Activated naive CD4-positive, alpha-beta T cell treated with anti-CD3 and anti-CD28 coated beads, Interleukin-2, amount 50 U/mL, for 16 hours (primary cell): ENCODE measurements at places on chromosomes 16 and 17.
A peak's percentile ranks its signal among the peaks of the same experiment; 100 is the strongest.

GRCh38 chr16:61987474-61988012 lies 48.7 kb downstream of the CDH8 start:
- DNase-seq: no peak

DNA sequence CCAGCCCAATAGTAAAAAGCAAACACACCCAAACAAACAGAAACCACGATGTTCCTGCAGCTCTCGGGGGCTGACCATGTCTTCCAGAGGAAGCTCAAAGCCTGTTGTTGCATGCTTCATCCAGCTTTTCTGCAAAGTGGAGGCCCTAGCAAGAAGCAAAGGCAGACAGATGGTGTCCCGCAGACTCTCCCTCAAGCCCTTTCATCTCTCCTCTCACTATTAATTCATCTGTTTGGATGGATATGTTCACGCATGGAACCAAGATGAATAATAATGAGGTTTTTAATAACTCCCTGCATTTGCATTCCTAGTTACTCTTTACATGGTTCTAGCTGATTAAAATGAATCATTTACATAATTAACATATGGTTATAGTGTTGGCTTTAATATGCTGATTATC lies 36.6 kb downstream of the RBFOX1 start:
- no peak for DNase-seq

DNA sequence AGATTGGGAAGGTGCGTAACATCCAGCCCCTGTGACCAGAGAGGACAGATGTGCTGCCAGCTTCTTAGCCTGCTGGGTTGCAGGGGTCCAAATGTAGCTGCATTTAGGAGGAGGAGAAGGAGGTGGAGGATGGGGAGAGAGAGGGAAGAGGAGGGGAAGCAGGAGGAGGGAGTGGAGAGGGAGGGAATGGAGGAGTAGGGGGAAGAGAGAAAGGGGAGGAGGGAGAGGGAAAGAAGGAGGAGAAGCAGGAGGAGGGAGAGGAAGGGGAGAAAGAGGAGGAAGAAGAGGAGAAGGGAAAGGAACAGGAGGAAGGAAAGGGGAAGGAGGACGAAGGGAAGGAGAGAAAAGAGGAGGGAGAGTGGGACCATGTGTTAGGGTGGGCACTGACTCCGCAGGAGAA lies 108.6 kb downstream of the ABCC12 start:
- DNase-seq: no peak

- peak; percentile 85 for DNase-seq
Measured at GRCh38 chr16:83952940-83953795, at the start of gene OSGIN1. OSGIN1 (plus strand) TSS chr16:83953240; CDS start chr16:83957672, 4,432 bp downstream.

DNA sequence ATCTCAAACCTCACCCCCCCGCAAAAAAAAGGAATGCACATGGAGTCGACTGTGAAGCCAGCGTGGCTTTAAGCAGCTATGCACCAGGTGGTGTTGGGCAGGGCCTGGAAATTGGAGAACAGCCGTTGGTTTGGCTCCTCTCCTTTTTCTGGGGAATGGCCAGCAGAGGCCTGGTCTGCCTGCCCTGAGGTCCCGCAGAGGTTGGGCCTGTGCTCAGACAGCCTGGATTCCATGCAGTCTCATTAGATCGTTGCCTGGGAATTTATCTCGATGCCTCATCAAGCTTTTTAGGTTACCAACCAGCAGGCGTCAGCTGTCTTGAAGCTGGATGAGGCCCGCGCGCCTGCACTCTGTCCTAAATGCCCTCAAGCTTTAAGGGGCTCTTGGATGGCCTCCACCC lies 9.8 kb downstream of the SLC12A3 start:
- DNase-seq: no peak

- DNase-seq: no peak
Measured at GRCh38 chr17:64124609-64125008, 5.3 kb downstream of the ERN1 start.

- no peak for DNase-seq
Measured at GRCh38 chr17:56661906-56662305, 68.4 kb downstream of the NOG start.

GRCh38 chr16:64626776-64627175 lies 495.1 kb downstream of the CDH11 start:
- no peak for DNase-seq

GRCh38 chr17:69506489-69506888 lies 92.0 kb downstream of the MAP2K6 start:
- DNase-seq: no peak

DNA sequence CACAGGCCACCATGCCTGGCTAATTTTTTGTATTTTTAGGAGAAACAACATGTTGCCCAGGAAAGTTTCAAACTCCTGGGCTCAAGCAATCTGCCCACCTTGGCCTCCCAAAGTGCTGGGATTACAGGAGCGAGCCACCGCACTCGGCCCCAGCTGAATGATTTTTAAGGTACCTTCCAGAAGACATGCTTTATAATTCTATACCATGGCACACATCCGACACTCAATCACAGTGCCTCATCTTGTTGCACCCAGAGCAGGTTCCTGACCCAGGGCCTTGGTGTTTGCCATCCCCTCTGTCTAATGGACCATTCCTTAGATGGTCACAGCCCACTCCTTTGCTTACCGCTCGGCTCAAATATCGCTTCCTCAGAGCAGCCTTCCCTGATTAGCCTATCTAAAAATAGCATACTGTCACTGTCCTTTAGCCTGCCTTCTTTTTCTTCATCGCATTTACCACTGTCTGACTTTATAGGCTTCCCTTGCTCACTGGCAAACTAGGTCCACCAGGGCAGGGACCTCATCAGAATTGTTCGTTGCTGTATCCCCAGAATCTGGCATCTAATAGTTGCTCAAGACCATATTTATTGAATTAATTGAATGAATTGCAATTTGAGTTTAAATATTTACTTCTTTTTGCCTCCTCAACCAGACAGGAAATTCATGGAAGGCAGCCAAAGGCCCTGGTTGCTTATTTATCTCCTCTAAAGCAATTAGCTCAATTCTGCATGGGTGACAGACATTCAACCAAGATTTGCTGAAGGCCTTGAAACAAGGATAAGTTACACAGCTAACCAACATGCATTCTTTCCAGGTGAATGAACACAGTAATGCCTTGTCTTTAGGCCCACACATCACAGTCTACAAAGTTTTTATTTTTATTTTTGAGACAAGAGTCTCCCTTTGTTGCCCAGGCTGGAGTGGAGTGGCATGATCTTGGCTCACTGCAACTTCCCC lies 6.3 kb upstream of the TENT4B start:
- DNase-seq: no peak

- no peak for DNase-seq
Measured at GRCh38 chr17:2335726-2336214, 487 bp downstream of the TSR1 start.

- no peak for DNase-seq
Measured at GRCh38 chr16:76237471-76237870, 39.7 kb upstream of the CNTNAP4 start.

GRCh38 chr16:57889522-57889921 lies 81.4 kb downstream of the CNGB1 start:
- DNase-seq: no peak

DNA sequence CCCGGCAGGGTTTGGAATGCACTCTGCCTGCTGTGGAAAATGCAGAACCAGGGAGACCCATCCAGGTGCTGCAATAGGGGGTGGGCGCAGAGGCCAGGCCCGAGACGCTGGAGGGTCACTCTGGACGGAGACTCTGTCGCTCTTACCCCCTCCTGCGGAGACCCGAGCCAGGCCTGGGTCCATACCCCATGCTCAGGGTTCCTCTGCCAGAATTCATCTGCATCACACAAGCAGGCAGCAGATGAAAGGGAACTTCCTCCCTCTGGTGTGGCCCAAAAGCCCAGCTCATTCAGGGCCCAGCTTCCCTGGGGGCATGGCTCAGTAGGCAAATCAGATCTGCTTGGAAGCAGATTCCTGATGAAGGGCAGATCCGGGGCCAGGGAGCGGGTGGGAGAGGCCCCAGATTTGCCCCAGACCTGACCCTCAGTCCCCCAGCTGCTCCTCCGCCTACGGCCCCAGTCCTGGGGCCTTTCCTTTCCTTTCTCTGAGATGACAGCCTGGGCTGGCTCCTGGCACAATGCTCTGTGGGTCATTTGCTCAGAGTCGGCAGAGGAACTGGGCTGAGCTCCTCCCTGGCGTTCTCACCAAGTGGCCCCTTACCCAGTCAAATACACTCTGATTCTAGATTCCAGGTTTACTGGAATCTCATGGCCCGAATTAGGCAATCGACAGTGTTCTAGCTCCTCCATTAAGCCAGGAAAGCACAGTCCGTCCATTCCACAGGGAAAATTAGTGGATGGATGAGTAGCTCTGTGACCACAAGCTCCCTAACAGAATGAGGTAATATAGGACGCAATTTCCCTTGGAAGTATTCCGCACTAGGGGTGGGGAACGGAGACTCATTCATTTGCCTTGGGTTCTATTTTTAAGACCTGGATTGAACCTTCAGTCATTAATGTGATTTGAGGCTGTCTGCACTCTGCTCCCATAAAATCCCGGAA lies 19.1 kb upstream of the RASD1 start:
- no peak for DNase-seq

GRCh38 chr16:89506113-89506504 lies 2.1 kb upstream of the SPG7 start:
- no peak for DNase-seq

GRCh38 chr16:7124701-7125100 lies 207.9 kb upstream of the RBFOX1 start:
- no peak for DNase-seq

- no peak for DNase-seq
Measured at GRCh38 chr17:45127207-45127547, 5.1 kb downstream of the PLCD3 start.

DNA sequence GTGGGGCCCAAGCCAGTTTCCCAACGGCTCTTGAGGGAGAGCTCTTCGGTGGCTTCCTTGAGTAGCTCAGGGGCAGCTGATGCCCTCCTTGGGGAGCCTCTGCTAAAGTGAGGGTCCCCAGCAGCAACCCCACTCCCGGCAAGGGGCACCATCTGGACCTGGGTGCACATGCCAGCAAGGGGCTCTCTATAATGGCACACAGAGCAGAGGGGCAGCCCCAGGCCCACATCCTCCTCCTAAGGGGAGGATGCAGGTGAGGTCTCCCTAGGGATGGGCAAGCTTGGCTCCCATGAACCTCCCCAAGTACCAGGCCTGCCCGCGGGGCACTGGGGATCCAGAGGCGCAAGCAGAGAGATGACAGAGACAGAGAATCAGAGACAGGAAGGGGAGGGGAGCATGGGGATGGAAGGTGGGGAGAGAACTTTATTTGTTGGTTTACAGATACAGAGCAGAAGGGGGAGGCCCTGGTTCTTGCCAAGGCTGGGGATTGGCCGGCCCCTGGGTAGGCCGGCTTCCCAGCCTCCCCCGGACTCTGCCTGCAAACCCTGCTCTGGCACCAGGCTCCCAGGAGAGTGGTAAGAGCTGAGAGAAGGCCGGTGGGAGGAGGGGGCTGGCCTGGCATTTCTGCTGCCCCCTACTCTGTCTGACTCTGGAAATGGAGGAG lies 61.4 kb downstream of the SRCIN1 start:
- DNase-seq: no peak

- no peak for DNase-seq
Measured at GRCh38 chr17:30352240-30352814, 18.5 kb upstream of the TMIGD1 start.

DNA sequence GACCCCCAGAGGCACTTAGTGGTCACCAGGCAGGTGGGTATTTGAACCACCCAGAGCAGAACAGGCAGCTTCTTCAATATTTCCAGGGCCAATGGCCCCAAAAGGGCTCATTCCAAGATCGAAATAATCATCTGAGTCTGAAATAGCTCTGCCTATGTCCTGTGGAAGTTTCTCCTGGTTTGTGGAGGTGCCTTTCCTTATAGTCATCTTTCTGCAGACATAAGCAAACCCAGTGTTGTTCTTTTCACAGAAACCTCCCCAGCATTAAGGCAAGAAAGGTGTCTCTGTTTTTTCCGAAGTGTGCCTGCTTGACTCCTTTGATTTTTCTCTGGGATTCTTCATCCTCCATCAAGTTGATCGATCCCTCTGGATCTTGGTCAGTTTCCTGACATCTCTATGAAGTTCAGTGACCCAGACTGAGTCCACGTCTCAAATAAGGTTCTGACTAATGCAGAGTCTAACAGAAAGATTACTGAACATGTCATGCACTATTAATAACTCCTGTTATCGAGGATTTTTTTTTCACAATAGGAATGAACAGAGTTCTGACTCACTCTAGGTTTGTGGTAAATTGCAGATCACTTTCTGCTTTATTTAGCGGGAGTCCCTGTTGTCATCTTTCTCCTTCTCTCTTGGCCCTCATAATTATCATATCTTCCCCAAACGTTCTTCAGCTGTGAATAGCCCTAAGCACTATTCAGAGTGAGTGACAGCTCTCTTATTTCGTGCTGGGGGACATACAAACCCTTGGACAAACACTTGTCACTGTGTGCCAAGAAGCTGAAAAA lies 1.5 kb downstream of the LRRC3C start:
- DNase-seq: no peak

DNA sequence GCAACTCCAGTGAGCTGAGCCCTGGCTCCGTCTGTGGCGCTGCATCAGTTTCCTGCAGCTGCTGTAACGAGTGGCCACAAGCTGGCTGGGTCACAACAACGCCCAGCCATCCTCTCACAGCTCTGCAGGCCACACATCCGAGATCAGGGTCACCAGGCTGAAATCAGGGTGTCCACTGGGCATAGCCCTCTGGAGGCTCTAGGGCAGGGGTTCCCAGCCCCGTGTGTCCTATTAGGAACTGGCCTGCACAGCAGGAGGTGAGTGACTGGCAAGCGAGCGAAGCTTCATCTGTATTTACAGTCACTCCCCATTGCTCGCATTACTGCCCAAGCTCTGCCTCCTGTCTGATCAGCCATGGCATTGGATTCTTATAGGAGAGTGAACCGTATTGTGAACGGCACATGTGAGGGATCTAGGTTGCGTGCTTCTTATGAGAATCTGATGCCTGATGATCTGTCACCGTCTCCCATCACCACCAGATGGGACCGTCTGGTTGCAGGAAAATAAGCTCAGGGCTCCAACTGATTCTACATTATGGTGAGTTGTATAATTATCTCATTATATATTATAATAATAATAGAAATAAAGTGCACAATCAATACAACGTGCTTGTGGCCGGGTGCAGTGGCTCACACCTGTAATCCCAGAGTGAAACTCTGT lies 176.5 kb downstream of the SEC14L1 start:
- DNase-seq: no peak

DNA sequence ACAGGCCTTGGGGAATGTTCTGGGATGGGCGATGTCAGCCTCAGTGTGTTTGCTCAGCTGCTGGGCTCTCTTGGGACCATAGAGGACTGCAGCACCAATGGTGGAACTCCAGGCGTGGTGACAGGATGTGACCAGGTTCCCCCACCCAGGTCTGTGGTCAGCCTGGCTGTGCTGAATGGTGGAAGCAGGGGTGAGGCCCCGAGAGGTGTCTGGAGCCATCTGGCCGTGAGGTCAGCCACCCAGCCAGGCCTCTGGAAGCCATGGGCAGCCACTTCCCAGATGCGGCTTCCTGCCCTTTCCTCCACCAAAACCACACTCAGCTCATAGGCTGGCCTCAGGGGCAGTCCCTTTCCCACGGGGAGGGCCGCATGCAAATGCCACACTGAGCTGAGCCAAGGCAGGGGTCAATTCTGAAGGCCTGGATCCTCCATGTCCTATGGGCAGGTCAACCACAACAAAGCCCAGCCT lies 7.8 kb upstream of the MAPK7 start:
- DNase-seq: no peak
